Kidney tubule cell (primary cell): ENCODE measurements at places on chromosomes 12 and 14.
A peak's percentile ranks its signal among the peaks of the same experiment; 100 is the strongest.

DNA sequence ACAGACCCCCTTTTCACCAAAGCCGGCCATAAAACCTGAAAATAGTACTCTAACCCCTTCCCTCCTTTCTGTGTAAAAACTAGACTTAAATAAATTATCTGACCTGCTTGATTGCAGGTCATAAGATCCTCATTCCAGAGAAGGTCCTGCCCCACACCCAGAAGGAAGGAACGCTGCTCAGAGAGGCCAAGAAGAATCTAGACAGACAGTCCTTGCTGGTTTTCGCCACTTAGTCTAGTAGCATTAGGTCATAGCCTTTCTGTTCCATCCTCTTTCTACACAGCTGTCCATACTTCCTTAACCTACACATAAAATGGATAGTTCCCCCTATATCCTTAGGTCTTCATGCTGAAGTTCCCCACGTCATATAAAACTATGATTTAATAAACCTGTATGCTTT is 83.7 kb upstream of the IGF1 start:
- peak; percentile 41 for DNase-seq

DNA sequence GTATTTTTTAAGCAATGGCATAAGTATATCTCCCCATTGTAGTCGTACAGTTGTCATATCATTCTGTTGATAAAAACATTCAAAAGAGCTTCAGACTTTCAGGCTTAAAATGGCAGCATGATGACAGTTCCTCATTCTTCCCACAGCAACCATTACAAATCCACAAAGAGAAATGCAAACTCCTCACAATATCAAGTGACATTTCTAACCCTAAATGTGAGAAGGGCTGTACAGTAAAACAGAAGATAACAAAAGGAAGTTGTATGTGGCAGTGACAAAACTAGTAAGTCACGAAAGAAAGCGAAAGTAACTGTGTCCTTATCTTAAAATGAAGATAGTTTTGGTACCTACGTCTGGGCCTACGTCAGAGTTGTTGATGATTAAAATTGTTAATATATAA is 46.7 kb downstream of the GXYLT1 start:
- no peak for DNase-seq

DNA sequence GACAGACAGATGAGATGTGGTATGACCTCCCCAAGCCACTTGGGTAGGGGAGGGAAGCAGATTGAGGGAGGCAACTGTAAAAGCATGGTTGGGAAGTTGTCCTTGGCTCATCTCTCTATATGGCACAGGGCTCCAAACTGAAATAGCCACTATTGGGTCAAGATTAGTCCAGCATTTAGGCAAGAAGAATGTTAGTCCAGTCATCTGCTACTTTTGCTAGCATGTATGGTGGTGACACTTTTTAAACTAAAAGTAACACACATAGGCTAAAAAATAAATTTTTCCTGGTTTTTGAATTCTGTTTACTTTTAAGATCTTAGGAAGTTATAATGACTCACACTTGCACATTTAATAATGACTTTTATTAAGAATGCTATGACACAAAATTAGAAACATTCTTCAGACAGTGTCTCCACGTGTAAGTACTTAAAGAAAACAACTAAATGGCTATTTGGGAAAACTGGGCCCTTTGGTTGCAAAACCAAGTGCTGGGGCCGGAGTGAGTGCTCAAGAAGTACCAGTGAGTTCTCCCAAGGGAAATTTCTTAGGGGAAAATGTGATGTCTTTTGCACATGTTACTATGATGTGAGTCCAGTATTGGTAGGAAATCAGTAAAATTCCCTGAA is 179.1 kb upstream of the HIF1A start:
- DNase-seq, result no peak

DNA sequence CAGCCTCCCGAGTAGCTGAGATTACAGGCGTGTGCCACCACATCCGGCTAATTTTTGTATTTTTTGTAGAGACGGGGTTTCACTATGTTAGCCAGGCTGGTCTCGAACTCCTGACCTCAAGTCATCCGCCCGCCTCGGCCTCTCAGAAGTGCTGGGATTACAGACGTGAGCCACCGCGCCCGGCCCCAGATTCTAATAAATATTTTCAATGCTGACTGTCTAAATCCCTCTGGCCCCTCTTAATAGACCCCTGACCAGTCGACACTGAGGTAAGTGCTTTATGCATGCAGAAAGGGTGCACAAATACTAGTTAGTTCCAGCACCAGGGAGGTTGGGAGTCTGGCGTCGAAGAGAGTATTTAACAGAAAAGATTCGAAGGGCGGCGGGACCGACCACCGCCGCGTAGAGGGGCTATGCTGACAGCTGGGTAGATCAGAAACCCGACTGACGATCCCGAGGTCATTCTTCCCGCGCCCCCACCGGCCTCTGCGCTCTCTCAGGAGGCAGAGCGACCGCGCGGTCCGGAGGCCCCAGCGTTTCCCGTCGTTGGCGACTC is 1.1 kb upstream of the SPATS2 start:
- DNase-seq, result no peak

- DNase-seq, result peak; percentile 37
Observed at GRCh38 chr14:83300476-83301064, 1766.9 kb upstream of the SEL1L start.

GRCh38 chr14:90293766-90294730 is 37.7 kb downstream of the NRDE2 start:
- no peak for DNase-seq

GRCh38 chr14:75906680-75907280 is 75.0 kb downstream of the TGFB3 start:
- peak; percentile 60 for DNase-seq

DNA sequence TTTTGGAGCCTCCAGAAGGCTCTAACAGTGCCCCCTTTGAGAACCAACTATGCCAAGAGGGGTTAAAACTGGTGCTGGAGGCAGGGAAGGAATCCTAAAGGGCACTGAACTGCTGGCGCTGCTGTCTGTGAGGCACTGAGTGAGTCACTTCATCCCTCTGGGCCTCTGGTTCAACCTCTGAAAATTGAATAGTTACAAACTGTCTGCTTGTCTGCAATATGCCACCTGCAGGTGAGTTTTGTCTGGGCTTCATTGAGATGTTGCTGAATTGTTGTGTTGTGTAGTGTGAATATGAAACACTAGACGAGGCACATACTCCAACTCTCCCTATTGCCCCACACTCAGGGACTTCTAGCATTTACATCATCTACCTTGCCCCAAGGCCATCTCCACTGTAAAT is 68.0 kb downstream of the GRIN2B start:
- peak; percentile 40 for DNase-seq

- DNase-seq, result no peak
Observed at GRCh38 chr12:95607642-95608041, 56.4 kb upstream of the USP44 start.

DNA sequence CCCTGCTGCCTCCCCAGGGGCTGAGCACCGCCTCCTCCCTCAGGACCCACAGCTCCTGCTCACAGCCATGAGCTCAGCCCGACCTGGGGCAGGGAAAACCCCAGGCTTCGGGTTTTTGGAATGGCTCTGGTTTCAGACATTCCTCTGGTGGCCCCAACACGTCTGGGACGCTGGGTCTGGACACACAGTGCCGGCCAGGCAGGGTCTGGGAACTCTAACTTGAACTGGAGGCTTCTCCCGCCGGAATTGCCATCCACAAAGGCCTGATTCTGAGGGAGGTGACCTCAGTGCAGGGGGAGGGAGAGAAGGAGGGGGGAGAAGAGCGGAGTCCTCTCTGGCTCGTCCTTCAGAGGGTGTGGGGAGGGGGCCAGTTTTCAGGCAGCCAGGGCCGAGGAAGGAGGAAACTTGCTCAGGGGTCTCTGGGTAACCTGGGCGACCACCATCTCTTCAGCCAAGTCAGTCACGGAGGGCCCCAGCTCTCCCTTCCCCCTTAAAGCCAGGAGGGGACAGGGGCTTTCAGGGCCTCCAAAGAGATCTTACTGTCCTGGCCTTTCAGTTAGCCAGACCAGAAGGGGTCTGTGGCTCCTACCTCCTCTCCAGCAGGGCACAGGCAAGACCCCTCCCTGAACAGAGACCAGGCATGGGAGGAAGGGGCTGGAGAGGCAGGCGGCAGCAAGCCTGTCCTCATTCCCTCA is 19.4 kb downstream of the NCKAP5L start:
- DNase-seq, result no peak

DNA sequence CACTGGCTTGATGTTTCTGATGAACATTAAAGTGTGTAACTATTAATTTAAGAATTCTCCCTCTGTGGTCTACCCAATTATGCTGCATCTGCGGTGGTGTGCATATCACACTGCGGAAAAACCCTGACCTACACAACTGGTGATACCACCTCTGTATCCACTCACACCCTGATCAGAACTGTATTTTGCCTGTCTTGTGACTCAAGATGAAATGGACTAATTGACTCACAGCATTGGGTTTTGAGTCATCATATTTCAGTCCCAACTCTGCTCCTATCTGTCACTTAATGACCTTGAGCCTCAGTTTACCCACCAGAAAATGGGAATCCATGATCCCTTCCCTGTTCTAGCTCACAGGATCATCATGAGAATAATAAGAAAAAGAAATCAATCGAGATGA is 65.6 kb downstream of the NUAK1 start:
- DNase-seq, result no peak

DNA sequence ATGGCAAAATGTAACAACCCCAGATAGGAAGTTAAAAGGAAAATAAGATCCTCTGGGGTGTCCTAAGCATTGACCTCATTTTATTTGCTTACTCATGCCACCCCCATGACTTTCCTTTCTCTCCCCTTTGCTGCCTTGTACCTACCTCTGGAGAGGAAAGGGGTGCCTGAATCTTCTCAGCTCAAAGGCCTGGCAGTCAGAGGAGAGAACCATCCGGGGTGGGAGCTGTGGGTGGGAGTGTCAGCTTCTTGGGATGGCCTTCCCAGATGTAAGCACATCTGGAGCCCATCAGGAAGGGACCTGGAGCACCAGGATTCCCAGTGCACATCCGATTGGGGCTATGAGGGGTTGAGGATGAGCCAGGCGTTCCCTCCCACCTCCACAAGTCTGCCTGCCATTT is 5.2 kb upstream of the ITGA5 start:
- DNase-seq, result no peak

DNA sequence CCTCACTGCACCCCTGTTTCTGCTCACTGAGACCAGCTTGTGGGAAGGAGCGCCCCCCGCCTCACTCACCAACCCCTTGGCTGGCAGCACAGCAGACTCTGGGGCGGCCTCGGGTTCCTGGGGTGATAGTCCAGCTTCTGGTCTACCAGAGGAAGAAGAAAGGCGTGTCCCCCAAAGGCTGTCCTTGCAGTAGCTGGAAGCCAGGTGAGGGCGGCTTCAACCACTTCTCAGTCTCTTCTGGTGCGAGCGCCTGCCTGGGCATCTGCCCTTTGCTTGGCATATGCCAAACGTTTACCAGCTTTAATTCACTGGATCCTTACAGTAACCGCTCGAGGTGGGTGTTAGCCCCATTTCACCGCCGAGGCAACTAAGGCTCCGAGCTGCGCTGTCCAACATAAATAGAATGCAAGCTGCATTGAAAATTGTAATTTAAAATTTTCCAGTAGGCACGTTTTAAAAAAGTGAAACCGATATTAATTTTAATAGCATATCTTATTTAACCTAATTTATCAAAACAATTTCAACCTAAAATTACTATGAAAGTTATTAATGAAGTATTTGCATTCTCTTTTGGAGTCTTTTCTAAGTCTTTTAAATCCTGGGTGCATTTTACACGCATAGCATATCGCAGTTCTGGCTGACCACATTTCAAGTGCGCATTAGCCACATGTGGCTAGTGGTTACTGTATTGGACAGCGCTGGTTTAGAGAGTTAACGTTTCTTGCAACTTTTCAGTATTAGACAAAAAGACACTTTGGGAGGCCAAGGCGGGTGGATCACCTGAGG is 872 bp downstream of the FAM177A1 start:
- DNase-seq, result peak; percentile 55

DNA sequence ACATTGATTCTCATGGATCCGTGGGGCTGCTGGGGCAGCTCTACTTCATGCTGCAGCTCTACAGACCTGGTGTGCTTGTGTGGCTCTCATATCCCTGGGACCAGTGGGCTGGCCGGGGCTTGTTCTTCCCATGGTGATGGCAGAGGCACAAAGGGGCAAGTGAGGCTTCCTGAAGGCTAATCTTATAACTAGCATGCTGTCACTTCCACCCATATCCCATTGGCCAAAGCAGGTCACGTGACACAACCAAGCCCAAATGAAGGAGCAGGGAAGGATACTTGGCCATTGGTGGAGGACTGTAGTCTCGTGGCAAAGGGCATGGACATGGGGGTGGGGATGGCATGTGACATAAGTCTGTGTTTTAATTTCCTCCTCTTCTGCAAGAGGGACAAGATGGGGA is 9.9 kb downstream of the PLBD2 start:
- no peak for DNase-seq

DNA sequence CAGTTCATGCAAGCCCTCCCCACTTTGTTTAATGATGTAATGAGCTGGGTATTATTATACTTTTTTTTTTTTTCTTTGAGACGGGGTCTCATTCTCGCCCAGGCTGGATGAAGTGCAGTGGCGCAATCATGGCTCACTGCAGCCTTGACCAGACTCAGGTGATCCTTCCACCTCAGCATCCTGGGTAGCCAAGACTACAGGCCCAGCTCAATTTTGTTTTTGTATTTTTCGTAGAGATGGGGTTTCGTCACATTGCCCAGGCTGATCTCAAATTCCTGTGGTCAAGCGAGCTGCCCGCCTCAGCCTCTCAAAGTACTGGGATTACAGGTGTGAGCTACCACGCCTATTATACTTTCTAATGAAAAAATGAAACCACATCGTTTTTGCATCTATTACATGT is 4.5 kb upstream of the DCAF11 start:
- no peak for DNase-seq

DNA sequence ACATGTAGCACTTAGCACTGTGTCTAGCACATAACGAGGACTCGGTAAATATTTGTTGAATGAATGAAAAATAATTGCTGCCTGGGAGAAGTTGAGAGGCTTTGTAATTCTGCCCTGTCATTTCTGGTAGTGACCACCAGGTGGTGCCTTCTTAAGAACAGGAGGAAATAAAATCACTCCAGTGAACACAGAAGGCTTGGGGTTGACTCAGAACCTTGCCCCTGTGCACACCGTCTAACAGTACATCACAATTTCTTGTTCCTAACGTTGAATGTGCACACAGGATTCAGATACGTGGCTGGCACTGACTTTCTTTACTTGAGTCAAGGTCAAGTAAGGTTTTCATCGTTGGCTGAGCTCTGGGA is 91.8 kb downstream of the RGS6 start:
- peak; percentile 89 for DNase-seq

DNA sequence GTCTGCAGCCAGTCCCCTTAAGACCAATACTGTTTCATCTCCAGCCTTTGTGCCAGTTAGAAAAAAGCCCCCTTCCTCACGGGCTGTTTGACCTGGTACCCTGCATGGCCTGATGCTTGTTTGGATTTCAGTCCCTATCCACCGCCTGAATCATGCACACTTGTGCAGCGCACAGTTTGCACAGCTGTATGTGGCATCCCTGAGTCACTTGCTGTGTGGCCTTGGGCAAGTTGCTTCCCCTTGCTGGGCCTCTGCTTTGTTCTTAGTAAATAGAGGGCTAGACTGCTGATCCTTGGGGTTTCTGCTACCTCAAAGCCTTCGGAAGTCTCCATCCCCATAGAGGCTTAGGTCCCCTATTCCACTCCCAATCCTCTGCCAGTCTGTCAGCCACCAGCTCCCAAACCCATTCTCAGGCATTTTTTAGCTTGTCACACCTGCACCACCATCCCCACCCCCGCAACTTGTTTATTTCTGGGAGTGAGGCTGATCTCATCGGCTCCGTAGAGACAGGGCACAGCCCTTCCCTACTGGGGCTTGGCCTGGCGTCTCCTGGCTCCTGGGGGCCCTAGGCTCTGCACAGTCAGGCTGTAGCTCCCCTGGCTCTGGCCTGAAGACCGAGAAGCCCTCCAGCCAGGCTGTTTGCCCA is 8.8 kb downstream of the KRT80 start:
- DNase-seq, result no peak

GRCh38 chr14:64522591-64523355 is 17.8 kb upstream of the HSPA2 start:
- no peak for DNase-seq
